ENCODE measurements at places on chromosomes 2 and 18. TPM values are rescaled to one million over a fixed set of nuclear protein-coding genes. Genes with fewer than 3 reads are reported as not detected.

ACTG2 gene
- 0.27 TPM for total RNA-seq

NFE2L2 gene
- total RNA-seq, result 57.6 TPM

NEU2 gene
- total RNA-seq, result not detected

TBR1 gene
- total RNA-seq, result not detected

DRC1 gene
- total RNA-seq, result not detected

GPR45 gene
- total RNA-seq, result not detected

MPHOSPH10 gene
- 41.7 TPM for total RNA-seq

DNA sequence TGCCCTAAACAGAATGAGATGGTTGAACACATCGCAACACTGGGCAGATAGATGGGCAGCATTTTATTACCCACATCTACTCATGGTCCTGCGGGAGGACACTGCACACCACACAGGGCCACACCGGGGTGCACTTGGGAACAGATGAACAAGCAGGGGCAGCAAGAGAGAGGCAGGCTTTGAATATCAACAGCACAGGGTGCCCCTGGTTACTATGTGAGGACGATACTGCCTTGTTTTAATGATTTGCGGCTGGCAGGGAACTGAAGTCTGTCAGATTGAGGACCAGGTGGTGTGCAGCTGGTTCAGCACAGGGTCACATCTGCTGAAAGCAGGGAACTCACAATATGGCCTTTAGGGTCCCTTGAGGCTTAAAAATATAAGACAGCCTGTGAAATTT lies 195.7 kb downstream of the PIEZO2 start:
- DNase-seq, result no peak

GRCh38 chr2:34570266-34570872 lies 971.3 kb upstream of the FAM98A start:
- DNase-seq, result no peak

DNA sequence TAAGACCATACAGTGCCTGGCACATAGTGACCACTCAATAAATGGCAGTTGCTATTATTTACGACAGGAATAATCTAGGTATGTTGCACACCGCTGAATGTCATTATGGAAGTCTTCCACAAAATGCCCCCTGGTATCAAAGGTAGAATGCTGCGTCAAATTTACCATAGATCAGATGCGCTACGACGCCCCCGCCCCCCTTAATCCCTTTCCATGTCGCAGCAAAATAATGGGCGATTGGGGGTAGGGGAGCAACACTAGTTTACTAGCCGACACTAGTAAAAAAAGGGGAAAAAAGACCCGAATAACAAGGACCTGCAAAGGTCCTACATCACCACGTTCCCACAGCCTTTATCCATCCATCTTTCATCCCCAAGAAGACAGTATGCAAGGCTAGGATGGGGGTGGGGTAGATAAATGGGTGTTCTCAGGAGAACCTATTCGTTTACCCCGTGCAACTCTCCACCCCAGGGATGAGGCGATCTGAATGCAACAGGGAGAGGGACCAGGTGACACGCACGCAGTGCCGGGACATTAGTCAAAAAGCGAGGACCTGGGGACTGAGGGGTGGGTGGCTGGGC lies 455 bp downstream of the PREPL start:
- DNase-seq, result peak; percentile 51

DNA sequence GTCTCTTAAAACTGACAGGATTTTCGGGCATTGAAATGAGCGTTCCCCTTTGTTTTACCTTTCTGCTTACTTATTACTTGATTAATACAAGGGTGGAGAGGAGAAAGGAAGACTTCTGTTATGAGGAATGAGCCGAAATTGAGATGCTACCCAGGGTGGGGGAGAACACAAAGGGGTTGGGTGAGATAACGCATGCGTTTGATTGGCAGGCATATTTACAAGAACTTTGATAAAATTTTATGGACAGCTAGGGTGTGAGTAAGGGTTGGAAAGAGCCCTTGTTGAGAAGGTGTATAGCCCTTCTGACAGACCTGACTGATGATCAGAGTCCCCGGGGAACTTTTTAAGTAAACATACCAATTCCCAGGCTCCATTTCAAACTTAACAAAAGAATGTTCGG lies 1.8 kb downstream of the RNF138 start:
- DNase-seq, result peak; percentile 16

GRCh38 chr2:57725337-57725947 lies 321.2 kb upstream of the VRK2 start:
- DNase-seq, result no peak

DNA sequence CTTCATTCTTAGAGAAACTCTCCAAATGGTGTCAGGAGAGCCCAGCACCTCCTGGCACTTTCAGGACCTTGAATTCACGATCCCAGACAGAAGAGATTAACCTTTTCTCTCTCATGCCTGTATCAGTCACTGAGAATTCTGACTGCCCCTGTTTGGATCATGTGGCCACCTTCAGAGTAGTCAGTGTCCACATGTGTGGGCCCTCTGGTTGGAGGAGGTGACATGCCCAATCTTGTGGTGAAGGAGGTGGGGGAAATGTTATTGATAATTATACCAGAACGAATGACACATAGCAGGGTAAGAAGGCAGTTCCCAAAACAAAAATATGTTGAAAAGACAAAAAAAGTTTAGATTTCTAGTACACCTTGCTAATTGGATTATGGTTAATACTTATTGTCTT lies 31.7 kb downstream of the UBXN4 start:
- DNase-seq, result peak; percentile 24

- no peak for DNase-seq
Observed at GRCh38 chr2:181362561-181362960, 94.6 kb upstream of the ITGA4 start.

- no peak for DNase-seq
Observed at GRCh38 chr2:99140860-99141109, 722 bp upstream of the C2orf15 start.

DNA sequence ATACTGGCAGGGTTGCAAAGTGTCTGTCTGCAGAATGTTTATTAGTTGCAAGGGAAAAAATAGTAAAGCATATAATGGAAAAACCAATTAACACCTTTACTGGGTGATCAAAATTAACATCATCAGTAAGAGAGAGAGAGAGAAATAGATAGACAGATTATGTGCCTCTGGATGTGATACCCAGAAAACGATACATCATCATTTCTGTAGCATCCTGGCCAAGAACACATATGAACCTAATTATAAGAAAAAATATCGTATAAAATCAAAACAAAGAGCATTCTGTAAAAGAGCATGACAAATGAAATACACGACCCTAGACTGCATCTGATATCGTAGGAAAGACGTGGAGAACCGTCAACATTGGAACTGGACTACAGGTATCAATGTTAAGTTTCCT lies 64.6 kb downstream of the SMC6 start:
- no peak for DNase-seq

- no peak for DNase-seq
Observed at GRCh38 chr2:238157506-238158017, 1.2 kb upstream of the ERFE start.

Measured in activated CD8-positive, alpha-beta T cell treated with anti-CD3 and anti-CD28 coated beads for 36 hours (primary cell).